ENCODE measurements at places on chromosomes 5 and 9.

GRCh38 chr5:88660264-88660946, 222.6 kb downstream of the MEF2C start:
- no peak for DNase-seq

DNA sequence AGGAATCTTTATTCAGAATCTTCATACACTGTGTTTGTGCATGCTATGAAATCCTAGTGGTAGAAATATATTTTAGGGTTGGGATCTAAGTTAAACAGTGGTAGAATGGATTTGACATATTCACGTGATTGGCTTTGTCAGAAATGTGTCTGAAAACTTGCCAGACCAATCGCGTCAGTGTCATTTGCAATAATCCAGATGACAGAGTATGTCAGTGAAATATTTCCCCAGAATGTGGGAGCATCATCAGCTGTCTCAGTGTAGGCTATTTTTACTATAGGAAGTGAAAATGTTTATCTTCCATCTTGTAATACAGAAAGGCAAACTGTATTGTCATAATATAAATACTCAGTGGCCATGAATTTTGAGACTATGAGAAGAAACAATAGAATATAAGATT, 220.6 kb upstream of the EDIL3 start:
- no peak for DNase-seq

- no peak for DNase-seq
These were observed 119.9 kb downstream of the CEMIP2 start for GRCh38 chr9:71648453-71648852.

DNA sequence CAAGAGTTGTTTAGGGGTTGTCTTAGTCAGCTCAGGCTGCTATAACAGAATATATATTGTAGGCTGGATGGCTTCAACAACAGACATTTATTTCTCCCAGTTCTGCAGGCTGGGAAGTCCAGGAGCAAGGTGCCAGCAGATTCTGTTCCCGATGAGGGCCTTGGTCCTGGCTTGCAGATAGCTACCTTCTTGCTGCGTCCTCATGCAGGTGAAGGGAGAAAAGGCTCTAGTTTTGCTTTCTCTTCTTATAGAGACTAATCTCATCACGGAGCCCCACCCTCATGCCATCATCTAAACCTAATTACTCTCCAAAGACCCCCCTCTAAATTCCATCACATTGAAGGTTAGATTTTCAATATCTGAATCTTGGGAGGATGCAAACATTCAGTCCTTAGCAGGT, 246.0 kb upstream of the ANKRD55 start:
- DNase-seq = no peak

- DNase-seq = no peak
These were observed 104.2 kb upstream of the MVB12B start for GRCh38 chr9:126222363-126222834.

DNA sequence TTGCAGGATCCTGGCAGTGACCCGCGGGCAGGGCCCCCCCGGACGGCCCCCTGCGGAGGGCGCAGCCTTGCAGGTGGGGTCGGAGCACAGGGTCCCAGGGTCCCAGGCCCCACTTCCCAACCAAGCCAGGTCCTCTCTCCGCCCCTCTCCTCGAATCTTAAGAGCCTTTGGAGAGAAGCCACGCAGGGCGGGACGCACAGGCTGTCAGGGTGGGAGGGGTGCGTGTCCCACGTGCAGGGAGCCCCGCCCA, 18.4 kb upstream of the EGFL7 start:
- no peak for DNase-seq

DNA sequence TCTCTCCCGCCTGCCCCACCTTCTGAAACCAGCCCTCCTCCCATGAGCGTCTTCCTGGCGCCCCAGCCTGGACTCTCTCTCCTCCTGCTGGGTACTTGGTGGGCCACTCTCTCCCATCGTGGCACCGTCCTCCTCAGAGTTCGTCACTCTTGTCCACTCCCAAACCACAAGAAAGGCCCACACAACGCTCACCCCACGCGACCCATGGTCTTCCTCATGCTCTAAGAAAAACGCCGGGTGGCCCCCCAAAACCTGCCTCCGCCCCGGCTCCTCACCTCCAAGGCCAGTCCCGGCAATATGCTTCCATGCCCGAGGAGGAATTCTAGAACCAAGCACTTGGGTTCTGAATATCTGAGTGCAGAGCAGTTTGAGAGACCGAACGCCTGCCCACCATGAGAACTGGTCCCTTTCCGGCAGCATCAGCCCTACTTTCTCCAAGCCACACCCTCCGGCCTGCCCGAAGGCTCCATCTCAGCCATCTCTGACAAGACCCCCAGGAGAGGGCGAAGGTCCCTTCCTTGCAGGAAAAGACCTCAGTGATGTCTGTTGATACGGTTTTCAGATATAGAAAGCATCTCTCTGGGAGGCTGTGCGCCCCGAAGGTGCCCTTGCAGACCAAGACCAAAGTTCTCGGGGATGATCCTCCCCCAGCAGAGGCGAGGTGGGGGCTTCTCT, 15.0 kb downstream of the SLC6A3 start:
- no peak for DNase-seq

GRCh38 chr5:153233933-153234332, 256.5 kb upstream of the GRIA1 start:
- DNase-seq = no peak

DNA sequence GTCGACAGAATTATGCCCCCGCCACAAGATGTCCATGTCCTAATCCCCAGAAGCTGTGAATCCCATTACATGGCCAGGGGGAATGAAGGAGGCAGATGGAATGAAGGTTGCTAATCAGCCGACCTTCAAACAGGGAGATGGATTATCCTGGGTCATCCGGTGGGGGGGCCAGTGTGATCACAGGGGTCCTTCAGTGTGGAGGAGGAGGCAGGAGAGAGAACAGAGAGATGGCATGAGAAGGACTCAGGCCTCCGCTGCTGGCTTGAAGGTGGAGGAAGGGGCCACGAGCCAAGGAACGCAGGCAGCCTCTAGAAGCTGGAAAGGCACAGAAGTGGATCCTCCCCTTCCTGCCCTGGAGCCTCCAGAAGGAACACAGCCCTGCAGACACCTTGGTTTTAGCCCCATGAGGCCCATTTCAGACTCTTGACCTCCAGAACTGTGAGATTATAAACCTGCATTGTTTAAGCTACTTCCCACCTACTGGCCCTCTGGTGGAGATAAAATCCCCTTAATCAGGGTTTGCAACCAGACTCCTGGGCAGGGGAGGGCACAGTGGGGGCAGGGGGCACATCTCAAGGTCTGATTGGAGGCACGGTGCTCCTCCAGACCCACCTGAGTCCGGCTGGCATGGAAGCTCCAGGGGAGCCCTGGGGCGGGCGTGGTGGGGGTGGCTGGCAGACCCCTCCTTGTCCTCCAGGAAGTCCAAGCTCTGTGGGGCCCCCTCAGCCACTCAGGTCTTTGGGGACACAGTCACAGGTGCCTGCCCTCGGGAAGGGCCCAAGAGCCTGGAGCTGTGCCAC, 13.8 kb downstream of the PTGES2 start:
- DNase-seq = no peak

DNA sequence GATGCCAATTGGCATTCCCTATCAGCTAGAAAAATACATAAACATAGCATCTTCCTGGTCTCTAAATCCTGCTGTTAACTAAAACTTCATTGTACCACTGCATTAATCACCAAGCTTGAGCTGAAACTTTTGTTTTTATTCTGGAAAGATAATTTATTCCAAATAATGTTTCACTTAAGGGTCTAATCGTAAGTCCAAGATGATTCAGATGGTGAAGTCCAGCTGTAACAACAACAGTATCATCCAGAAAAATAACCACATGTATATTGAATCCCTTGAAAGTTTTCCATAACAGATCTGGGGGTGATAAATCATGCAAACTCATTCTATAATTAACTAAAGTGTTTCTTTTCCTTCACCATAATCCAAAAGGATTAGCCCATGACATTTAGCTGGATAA, 23.9 kb downstream of the RORB start:
- no peak for DNase-seq

GRCh38 chr9:18666986-18667772, 193.2 kb downstream of the ADAMTSL1 start:
- no peak for DNase-seq

DNA sequence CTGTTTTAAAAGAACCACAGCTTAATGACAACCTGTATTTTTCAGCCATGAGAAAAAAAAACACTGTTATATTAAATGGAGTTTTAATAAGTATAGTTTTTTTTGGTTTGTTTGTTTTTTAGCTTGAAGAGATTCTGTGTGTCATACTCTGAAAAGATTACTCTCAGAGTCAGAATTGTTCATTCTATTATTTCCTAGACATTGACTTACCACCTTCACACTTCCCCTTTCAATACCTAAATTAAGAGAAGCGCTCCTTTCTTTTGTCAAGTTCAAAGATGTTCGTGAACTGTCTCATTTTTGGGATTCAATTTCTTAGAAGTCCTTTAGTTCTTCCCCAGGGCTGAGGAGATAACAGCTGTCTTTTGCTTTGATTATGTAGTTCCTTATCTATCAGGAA, 1201.6 kb upstream of the NUDT12 start:
- DNase-seq = no peak

DNA sequence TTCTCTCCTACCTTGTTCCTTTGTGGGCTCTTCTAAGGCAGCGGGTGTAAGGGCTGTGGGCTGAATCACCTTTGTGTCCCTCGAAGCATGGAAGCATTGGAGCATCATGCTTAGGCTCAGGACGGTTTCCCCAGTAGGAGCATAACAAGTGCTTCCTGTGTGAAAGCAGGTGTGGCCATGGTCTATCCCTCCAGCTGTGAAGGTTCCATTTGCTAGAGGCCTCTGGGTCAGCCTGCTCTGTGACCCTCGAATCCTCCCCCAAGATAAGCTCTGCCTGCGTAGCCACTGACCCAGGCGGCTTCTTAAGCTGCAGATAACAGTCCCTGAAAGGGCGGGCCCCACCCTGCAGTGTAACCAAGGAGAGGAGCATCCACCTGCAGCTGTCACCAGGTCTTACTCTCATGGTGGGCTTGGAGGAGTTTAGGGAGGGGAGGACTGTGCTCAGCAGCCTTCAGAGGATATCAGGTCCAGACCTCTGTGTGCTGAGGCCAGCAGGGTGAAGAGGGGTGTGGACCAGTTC, 8.4 kb upstream of the NDST1 start:
- no peak for DNase-seq

DNA sequence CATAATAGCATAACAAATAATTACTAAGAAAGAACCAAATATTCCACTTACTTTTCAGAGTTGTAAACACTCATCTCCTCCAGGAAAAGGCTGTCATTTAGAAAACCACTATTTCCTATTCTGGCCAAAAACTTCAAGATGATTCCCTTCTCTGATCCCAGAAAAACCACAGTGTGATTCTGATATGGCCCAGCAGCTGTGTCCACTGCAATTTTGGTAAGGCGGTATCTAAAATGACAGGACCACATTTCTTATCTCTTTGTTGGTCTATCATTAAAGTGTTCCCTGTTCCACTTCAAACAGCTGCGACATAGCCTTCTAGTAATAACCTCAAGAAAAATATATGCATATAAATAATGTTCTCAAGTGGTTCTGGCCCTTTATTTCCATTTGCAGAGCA, 96.1 kb downstream of the SEMA6A start:
- no peak for DNase-seq

GRCh38 chr5:34685485-34686165, 29.5 kb downstream of the RAI14 start:
- DNase-seq = no peak

DNA sequence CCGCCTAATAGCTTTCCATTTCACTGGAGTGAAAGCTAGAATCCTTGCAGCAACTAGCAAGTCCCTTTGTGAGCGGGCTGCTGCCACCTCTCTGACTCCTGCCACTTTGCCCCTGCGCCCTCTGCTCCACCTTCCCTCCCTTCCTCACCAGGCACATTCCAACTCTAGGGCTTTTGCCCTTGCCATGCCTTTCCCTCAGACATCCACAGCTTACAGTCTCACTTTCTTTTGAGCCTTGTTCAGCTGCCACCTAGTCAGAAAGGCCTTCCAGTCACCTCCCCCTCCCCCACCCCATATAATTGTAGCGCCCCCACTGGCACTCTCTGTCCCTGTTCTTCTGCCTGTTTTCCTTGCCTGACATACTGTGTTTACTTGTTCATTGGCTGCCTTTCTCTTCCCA, 31.0 kb downstream of the CYSTM1 start:
- DNase-seq = no peak

GRCh38 chr5:137209232-137209809, 289.8 kb downstream of the SPOCK1 start:
- DNase-seq = no peak

- DNase-seq = no peak
These were observed 159.5 kb upstream of the SHB start for GRCh38 chr9:38228331-38229103.

GRCh38 chr5:158236511-158237335, 377.8 kb upstream of the CLINT1 start:
- no peak for DNase-seq

DNA sequence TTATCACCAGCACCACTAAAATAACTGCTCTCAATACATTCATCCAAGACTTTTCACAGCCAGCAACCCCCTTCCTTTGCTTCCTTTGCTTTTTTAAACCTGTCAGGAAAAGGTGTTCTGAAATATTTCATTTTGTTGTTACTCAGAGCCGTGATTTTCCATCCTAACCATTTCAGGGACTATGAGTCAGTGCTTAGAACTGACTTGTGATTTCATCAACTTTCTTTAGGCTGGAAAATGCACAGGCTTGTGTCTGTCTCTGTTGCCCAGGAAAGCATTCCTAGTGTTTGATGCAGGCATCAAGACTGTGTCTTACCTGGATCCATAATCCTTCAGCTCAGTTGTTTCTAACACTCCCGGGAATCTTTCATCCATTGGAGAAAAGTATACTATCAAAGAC, 805.6 kb downstream of the BRINP1 start:
- no peak for DNase-seq

GRCh38 chr5:31823472-31823871, 184.5 kb downstream of the PDZD2 start:
- DNase-seq = no peak

GRCh38 chr5:35762368-35762767, 94.3 kb upstream of the IL7R start:
- no peak for DNase-seq

DNA sequence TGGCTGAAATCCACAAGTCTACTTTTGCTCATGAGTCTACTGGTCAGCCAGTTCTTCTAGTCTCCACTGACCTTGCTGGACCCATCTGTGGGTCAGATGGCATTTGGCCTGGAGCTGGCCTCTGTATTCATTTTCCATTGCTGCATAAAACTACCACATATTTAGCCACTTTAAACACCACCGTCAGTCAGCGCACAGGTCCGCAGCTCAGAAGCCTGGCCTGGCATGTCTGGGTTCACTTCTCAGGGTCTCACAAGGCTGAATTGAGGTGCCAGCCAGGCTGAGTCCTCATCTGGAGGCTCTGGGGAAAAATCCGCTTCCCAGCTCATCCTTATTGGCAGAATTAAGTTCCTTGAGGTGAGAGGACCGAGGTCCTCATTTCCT, 54.7 kb downstream of the BARX1 start:
- no peak for DNase-seq

GRCh38 chr5:122014236-122014935, 52.6 kb downstream of the SRFBP1 start:
- DNase-seq = no peak

DNA sequence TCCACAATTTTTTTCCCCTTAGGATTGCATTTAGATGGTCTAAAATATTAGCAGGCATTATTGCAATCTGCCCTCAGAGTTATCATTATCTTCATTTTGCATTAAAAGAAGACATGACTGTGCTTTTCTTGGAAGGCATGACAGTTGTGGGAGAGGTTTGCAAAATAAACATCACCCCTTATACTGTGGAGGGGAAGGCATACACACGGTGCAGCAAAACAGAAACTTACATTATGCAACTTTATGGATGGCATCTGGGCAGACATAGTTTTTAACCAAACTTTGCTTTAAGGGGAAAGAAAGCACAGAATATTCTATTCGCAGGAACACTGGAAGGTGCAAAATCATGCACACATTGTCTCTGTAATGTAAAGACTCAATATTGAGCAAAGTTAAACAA, 505.8 kb upstream of the ADAMTS16 start:
- no peak for DNase-seq

- DNase-seq = no peak
These were observed 36.3 kb upstream of the CTXN3 start for GRCh38 chr5:127612441-127613141.

Data from CD4-positive, alpha-beta T cell treated with Interleukin-2 at 100 ng/mL for 4 hours (primary cell).